ENCODE measurements at places on chromosomes 2 and 18.

- DNase-seq, result no peak
Observed at GRCh38 chr2:8152392-8153257, 529.2 kb upstream of the ID2 start.

DNA sequence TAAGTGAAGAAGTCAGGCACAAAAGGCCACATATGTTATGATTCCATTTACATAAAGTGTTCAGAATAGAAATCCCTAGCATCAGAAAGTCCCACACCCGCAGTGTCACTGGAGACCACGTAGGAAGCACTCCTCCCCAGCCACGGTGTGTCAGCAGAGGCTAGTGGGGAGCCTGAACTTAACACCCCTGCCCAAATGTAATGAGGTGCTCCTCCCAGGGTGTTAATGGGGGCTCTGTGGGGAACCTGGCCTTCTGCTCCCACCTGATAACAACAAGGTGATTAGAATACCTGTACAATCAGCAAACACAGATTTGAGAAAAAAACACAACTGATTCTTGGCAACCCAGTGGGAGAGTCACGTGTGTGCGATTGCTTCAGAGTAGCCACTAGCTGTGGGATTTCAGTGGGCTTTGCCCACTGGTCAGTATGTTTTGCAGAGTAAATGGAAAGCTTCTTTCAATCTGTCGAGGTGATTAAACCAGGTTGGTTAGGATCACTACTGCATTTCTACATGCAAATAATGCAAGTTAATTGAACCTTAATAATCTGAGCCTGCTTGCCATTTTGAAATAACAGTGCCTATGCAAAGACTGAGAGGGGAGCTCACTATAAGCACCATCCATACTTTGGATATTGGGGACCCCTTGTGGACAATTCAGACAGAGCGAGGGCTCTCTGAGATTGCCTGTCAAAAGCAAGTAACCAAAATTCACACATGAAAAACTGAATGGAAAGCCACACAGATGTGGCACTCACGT is 20.6 kb upstream of the ATRAID start:
- no peak for DNase-seq

DNA sequence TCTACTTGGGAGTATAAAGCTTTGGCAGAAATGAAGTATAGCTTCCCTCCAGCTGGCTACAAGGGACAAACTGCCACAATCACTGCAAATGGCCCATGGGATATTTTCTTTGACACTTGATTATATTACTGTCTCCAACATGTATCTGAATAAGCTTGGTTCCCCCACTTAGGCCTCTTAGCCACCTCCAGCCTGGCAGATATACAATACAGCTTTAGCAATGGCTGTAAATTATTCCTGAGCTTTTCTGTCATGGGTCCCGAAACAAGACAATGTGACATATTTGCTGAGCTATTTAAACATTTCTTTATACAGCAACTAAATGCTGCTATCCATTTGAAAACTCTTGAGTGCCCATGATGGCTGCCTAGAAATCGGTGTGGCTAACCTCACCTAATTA is 406.2 kb downstream of the SUCLG1 start:
- DNase-seq, result no peak

DNA sequence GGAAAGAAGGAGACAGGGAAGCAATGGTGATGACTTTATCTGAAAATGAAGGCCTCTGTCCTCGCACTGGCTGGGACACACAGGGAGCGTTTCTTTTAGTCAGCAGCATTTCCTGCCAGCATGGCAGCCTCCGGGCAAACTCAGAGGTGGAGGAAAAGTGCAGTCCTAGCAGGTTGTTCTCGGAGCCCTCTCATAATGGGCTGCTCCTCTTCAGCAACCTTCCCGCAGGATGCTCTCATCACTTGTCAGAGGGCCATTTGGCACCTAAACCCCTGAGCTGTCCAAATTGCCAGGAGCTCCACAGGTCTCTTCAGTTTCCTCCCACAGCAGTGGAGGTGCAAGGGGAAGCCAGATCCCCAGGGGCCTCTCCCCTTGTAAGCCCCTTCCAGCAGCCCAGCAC is 6.2 kb downstream of the STK39 start:
- DNase-seq, result no peak

- no peak for DNase-seq
Observed at GRCh38 chr2:9006368-9006767, 2.9 kb upstream of the MBOAT2 start.

- no peak for DNase-seq
Observed at GRCh38 chr2:238423561-238424312, 3.0 kb upstream of the ASB1 start.

GRCh38 chr2:161991991-161992390 is 82.0 kb downstream of the DPP4 start:
- no peak for DNase-seq

DNA sequence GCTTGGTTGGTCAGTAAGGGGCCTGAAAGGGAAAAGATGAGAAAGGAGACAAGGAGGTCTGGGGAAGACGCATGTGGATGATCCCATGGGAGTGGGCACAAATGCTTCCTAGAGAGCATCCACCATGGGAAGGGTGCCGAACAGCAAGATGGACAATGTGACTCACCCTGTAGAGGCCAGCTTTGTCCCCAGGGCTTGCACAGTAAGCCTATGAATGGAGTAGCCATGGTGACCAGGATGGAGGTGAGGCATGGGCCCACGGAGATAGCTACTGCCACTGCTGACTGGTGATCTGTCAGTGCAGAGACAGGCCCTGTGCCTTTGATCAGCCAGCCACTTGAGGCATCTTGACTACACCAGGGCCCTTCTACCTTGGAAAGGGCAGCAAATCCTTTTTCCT is 172.6 kb downstream of the HAUS1 start:
- no peak for DNase-seq

GRCh38 chr18:75244351-75245313 is 34.0 kb downstream of the TSHZ1 start:
- no peak for DNase-seq

- DNase-seq, result no peak
Observed at GRCh38 chr2:115165529-115166109, 723.2 kb downstream of the DPP10 start.

GRCh38 chr2:186303091-186303490 is 183.0 kb upstream of the ZC3H15 start:
- DNase-seq, result no peak

GRCh38 chr2:197879812-197880408 is 75.5 kb downstream of the PLCL1 start:
- DNase-seq, result no peak

DNA sequence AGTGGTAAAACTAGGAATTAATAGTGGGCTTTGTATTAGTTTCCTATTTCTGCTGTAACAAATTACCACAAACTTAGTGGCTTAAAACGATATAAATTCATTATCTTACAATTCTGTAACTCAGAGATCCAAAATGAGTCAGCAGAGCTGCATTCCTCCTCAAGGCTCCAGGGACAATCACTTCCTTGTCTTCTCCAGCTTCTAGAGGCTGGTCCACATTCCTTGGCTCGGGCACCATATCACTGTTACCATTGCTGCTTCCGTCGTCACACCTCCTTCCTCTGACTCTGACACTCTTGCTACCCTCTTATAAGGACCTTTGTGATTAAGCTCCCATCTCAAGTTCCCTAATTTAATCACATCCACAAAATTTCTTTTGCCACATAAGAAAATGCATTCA is 567.8 kb upstream of the KLHL29 start:
- no peak for DNase-seq

DNA sequence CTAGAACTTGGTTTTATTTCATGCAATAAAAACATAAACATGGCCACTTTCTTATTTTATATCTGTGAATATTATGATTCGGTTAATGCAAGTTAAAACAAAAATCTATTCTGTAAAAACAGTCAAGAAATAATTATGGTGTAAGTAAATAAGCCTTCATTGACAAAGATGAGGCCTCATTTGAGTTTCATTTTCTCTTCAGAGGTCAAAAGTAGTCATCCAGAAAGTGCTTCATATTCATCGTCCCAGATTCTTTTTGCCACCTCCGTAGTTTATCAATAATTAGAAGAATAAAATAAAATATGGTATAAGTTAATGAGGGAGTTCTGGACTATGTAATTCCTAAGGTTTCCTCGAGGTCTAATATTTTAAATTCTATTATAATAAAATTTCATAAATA is 19.4 kb upstream of the HNRNPA3 start:
- DNase-seq, result no peak

DNA sequence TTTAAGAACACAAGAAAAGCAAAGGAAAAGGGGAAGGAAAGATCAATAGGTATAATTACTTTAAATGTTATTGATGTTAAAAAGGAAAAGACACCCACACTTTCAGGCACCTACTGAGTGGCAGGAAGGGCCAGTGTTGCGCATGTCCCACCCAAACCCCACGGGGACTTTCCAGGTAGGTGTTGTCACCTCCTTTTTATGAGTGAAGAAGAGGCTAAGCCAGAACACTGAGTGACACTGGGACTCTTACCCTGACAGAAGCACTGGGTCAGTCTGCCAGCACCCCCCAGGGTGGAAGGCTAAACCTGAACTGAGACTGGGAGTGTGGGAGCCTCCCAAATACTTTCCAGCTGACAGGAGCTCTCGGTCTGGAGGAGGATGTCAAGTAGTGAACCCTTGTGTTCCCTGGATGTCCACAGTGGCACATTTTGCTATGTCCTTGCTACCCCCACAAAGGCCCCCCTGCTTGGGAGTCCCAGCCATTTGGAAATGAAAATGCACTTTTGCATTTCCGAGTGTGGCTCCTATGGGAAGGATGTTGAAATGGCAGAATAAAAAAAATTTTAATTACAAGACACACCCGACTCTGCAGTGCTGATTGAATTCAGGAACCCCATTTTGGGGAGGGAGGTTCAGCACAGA is 90.9 kb upstream of the SMAD2 start:
- DNase-seq, result no peak

DNA sequence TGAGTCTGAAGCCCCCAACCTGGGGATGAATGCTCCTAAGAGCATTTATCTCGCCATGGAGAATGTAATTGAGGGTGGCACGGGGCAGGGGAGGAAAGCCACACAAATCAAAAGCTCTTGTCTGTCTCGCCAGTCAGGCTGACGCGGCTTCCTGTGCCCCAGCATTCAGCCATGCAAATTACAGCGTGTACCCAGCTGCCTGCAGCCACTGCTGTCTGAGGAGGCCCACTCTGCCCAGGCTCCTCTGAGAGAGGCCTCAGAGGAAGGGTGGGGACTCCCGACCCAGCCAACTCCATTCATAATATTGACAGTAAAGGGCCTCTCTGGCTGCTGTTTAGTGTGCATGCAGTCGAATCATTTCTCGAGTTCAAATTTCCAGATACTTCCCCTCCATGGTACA is 22.0 kb downstream of the SMAD7 start:
- DNase-seq, result peak; percentile 56

DNA sequence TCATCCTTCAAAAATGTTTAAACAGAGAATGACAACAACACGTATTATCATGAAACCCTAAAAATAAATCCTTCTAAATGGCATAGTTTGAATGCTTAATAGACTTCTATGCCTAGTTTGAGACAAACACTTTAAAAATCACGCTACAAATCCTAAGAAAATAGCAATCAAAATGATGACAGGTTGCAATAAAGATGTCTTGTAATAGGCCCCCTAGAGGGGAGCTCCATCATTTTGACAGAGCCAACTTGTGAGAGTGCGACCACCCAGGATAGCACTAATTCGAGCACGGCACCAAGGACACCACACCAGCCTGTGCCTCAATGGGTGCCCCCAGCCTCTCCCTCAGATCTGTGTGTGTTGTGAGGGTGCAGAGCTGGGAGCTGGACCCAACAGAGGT is 241.3 kb upstream of the PXDN start:
- DNase-seq, result no peak

DNA sequence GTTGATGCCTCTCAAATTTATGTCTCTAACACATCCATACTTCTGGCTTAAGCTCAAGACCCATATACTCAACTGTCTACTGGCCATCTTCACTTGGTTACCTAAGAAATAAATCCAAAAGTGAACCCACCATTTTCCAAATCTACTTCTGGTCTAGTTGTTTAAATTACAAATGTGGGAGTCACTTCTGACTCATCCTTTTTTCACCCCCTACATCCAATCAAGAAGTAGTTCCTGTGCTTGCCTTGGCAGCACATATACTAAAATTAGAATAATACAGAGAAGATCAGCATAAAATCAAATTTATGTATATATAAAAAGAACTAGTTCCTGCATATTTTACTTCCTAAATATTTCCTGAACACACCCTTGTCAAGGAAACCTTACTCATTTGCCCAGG is 53.6 kb downstream of the STRN start:
- no peak for DNase-seq

GRCh38 chr18:63271881-63272299 is 47.7 kb downstream of the BCL2 start:
- no peak for DNase-seq

- DNase-seq, result no peak
Observed at GRCh38 chr2:69483696-69484095, 46.5 kb upstream of the NFU1 start.

DNA sequence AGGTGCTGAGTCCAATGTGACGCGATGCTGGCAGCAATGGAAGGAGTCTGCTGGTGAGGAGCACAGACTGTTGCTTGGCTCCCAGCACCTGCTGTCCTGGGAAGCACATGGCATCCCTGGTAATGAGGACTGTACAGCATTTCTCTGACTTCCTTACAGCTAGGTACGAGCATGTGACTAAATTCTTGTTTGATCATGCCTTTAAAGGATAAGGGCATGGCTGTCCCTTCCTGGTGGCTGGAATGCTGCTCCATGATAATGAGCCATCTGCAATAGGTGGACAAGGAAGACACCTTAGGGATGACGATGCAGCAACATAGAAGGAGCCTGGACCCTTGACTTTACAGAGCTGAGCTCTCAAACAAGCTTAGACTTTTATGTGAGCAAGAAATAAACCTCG is 278.0 kb upstream of the SPRED2 start:
- no peak for DNase-seq

DNA sequence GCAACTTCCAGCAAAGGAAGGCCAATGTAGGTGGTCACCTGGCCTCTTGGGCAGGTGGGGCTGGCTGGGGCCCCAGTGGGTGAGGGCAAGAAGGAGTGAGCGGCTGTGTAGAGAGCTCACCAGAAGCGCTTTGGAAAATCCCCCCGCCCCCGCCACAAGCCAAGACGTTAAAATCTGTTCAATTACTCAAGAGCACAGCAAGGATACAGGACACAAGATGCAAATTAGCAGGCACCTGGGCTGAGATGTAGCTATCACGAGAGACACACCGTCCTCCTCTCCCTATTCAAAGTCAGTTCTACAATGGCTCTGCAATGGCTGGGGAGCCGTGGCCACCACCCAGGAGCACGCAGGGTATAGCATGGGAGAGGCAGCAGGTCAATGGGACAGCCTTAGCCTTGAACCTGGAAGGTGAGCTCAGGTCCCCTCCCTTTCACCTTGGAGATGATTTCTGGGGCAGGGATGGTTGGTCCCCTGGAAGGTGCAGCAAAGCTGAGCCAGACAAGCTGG is 38.5 kb upstream of the GPR17 start:
- no peak for DNase-seq

DNA sequence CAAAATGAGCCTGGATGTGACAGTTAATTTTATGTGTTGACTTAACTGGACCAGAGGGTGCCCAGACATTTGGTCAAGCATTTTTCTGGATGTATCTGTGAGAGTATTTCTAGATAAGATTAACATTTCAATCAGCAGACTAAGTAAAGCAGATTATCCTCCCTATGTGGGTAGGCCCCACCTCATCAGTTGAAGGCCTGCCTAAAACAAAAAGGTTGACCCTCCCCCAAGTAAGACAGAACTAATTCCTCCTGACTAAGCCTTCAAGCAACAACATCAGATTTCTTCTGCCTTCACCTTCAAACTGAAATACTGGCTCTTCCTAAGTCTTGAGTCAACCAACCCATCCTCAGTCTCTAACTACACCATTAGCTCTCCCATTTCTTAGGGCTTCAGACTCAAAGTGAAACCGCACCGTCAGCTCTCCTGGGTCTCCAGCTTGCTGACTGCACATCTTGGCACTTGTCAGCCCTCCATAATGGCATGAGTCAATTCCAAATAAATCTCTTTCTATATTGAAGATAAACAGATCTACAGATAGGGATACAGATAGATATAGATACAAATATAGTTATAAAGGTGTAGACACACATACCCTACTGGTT is 47.9 kb downstream of the MEMO1 start:
- DNase-seq, result no peak

Measured in stimulated activated CD8-positive, alpha-beta memory T cell treated with anti-CD3 and anti-CD28 coated beads, Interleukin-4, amount 100 ng/mL, for 1 hour (primary cell).